CD8-positive, alpha-beta T cell (primary cell): ENCODE measurements at places on chromosomes 12 and 14.
A peak's percentile ranks its signal among the peaks of the same experiment; 100 is the strongest.

GRCh38 chr12:88235183-88235833 is 93.2 kb downstream of the TMTC3 start:
- DNase-seq, result no peak

DNA sequence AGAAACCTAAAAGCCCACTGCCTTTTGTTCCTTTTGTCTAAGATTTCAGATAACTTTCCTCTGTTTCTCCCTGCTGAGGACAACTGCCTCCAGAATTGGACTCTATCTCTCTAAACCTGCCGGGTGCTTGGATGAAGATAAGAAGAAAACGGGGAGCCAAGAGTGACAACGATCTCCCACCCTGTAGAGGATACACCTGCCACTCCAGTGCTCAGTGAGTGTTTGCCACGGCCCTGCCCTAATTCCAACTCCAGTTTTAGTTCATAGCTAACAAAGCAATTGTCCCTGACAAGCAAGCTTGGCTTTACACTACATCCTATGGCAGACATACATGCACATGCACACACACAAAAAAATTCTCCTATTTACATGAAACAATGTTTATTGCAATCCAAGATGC is 39.3 kb downstream of the EPS8 start:
- no peak for DNase-seq

- DNase-seq, result no peak
Measured at GRCh38 chr12:101782273-101782731, 43.0 kb upstream of the SYCP3 start.

GRCh38 chr12:116959198-116959460 is 48.4 kb downstream of the FBXW8 start:
- no peak for DNase-seq

DNA sequence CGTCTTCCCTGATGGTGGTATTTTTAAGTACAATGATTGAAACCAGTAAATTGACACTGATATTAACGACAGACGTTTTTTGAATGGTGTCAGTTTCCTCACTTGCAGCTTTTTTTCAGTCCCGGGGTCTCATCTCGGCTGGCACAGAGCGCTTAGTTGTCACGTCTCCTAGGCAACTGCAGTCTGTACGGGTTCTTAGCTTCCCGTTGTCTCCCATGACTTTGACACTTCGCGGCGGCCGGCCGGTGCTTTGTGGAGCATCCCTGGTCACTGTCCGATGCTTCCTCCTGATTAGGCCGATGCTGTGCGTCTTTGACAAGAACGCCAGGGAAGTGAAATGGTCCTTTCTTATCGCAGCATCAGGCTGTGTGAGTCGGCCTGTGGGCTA is 67.4 kb downstream of the ADGRD1 start:
- no peak for DNase-seq

DNA sequence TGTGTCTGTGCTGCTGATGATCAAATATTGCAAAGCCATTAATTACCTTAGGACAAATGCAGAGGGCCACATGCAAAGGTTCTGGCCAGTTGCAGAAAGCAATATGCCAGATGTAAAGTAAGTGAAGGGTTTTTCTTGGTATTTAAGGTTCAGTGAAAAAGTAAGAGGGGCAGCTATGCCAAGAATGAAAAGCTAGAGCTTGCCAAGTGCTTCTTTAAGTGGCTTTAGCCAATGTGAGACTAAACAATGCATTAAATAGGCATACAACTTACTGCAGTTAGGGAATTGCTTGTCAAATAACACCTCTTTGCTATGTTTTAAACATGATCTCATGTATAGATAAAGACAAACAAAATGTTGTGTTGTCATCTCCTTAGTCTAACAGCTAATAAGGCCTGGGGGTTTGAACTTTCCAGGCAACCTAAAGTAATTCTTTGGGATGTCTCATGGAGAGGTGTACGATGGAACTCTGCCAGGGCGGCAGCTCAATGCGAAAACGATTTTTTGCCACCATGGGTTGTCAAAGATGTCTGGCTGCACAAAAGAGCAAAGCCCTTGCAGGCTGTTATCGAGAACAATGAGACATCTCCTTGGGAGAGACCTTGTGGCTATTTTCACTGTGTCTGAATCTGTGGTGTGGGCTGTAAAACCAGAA is 12.0 kb downstream of the IGF1 start:
- DNase-seq, result no peak

DNA sequence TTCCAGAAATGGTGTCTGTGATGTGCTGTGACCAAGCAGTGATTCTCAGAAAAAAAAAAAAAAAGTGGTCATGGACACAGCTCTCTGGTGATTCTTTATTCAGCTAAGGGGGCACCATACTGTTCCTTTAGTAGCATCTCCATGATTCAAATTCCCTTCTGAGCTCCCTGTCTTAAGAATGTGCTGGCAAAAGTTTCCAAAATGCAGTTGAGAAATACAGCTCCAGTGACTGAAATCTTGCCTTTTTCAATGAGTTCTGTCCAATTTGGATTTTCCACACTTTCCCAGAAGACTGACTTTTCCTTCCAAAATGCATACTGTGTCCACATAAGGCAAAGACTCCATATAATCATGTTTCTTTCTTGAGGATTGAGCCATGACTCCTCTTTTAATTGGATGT is 24.3 kb upstream of the CPM start:
- no peak for DNase-seq

- no peak for DNase-seq
Measured at GRCh38 chr12:49525942-49526341, 12.9 kb upstream of the KCNH3 start.

GRCh38 chr12:9809866-9810265 is 17.4 kb upstream of the KLRF1 start:
- DNase-seq, result no peak

- no peak for DNase-seq
Measured at GRCh38 chr12:121191151-121191550, 18.8 kb upstream of the P2RX4 start.

GRCh38 chr12:90868626-90869025 is 86.3 kb downstream of the CCER1 start:
- DNase-seq, result no peak

- DNase-seq, result no peak
Measured at GRCh38 chr14:81286574-81287370, 66.0 kb upstream of the GTF2A1 start.

DNA sequence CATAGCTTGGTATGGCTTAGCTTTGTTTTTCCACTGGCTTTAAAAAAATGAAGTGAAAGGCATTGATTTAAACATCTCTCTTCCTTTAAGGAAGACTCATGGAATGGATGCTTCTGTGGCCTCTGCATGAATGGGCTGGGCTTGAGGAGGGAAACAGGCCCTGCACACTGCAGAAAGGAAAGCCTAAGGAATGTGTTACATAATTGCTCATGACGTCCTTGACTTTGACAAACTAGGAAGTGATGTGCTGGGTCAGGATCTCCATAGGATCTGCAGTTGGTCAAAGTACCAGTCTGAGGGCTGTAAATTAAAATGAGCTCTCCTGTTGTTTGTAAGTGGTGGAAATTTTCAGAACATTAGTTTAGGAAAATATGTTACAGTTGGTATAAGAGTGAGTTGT is 12.7 kb downstream of the SAMD4A start:
- DNase-seq, result no peak

DNA sequence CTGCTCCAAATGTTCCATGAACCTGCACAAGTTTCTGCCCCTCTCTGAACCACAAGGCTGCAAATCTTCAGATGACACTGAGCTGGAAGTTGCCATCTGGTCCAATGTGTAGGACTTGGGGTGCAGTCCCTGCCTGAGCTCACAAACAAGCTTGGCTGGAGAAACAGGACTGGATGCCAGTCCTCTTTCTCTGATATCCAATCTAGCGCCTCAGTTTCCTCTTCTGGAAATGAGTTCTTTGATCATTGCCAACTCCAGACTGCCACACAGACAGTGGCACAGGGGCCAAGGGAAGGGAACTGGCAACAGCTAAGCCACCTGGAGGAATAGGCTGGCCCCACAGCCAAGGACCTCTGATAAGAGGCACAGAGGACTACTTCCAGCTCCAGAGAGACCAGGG is 15.5 kb downstream of the CMKLR1 start:
- DNase-seq, result no peak

DNA sequence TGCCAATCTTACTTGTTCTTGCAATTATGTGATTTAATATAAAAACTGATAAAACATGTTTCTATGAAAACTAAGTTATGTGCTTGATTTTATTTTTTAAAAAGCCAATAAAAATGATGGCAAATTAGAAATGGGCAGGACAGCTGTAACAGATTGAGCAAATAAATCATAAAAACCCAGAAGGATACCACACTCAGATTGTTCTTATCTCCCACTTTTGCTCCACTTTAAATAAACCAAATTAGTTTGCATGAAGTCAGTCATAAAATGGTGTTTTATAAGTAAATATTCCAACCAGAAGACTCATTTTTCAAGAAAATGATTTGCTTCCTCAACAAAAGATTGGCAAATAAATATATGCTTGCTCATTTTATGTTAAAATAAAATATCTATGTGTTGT is 307.9 kb upstream of the G2E3 start:
- DNase-seq, result no peak

DNA sequence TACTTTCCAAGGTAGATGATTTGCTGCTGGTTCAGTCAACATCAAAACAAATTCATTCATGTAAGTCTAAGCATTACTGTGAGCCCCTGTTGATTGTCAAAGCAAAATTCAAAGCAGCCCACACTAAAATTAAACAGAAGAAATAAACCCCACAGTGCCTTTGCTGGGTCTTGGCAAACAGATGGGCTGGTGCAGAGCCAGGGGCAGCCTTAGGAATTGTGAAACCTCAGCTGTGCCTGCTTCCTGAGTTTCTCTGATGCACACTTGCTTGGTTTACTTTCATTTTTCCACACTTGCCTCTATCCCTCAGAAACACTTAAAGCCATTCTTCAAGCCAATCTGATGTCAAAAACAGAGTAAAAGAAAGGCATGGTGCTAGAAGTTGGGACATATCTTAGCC is 6.6 kb upstream of the PLEKHG7 start:
- no peak for DNase-seq

DNA sequence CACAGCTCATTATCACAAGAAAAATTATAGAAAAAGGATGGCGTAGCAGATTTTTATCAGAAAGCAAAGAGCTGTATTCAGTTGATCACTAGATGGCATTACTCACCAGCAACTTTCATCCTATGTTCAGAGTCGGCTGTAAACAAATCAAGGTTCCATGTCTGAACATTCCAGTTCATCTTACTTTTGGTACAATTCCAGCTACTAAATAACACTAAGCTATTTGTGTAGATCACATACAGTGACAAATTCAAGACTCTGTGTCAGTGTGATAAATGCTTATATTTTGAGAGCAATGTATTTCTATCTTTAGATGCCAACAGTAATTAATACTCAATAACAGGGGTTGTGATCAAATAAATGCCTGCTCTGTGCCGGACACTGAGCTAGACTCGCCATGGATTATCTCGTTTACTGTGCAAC is 30.1 kb downstream of the NRDE2 start:
- DNase-seq, result peak; percentile 36

- no peak for DNase-seq
Measured at GRCh38 chr14:78747813-78748212, 577.6 kb downstream of the NRXN3 start.

- DNase-seq, result no peak
Measured at GRCh38 chr14:79552778-79553177, 658.5 kb downstream of the DIO2 start.

DNA sequence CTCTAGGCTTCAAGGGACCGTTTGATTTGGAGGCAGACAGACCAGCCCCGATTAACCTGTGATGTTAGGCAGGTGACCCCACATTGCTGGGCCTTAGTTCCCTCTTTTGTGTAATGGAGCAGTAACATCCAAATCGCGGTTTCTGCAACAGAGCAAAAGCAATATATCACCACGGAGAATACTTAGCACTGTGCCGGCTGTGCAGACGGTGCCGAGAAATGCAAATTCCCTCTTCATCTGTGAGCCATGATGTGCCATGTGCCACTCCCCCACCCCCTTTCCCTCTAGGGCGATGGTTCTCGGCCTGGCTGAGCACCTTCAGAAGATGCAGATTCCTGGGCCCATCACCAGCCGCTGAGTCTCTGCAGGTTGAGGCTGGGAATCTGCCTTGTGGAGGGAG is 10.9 kb downstream of the BCL7A start:
- no peak for DNase-seq

GRCh38 chr14:85332401-85332800 is 197.5 kb upstream of the FLRT2 start:
- DNase-seq, result no peak

GRCh38 chr14:106879241-106879640 is 1352.9 kb downstream of the TMEM121 start:
- peak; percentile 28 for DNase-seq

GRCh38 chr12:47053961-47054360 is 25.5 kb upstream of the PCED1B start:
- DNase-seq, result no peak

DNA sequence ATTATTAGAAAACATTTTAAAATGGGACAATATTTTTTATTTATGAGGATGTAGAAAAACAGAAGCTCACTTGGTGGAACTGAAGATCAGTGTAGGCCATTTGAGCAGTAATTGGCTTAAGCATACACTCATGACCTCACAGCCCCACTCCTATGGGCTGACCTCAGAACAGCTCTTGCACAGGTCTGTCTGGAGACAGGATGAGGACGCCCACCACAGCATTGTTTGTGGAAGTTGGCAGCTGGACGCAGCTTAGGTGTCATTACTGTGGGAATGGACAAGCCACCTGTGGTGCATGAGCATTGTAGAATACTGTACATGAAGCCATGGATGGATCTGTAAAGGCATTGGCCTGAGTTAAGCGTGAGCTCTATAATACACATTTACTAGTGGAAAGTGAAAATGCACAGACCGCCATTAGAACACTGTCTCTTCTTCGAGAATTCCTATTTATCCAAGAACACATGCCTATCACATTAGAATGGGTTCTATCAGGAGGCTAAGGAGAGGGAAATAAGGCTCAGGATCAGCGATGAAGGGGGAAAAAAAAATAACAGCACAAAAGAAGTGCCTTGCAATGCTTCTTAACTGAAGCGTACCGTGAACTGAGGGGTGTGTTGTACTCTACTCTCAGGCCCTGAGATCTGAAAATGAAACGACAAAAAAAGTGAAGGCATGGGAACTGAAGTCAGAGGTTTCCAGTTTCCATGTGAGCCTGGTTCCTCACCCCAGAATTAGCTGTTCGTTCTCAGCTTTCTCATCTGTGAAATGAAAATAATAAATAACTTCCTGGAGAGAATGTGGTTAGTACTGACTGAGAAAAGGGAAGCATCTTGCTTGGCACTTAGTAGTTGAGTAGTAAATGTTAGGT is 33.6 kb downstream of the KCNA1 start:
- DNase-seq, result no peak

- DNase-seq, result no peak
Measured at GRCh38 chr12:5376591-5377207, 55.2 kb upstream of the NTF3 start.

- peak; percentile 78 for DNase-seq
Measured at GRCh38 chr12:10366875-10367274, 23.0 kb downstream of the KLRK1 start.

- DNase-seq, result no peak
Measured at GRCh38 chr12:21323736-21324135, 11.0 kb downstream of the SLCO1A2 start.

DNA sequence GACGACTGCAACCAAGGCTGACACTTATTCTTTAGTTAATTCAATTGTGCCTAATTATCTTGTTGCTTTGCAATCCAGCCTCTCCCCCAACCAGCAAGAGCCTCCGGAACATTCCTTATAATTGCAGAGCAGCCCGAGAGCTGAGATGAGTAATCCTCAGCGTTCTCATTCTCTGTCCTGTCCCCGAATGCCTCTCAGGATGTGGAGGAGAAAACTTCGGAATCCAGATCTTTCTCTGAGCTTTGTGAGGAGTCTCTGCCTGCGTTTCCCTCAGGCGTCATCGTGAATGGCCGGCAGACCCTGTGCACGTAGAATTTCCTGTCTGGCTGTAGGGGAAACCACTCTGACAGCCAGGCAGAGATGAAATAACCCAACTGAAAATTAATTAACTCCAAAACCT is 160.5 kb upstream of the DIO3 start:
- DNase-seq, result no peak

GRCh38 chr12:57591782-57592325 is 862 bp downstream of the PIP4K2C start:
- no peak for DNase-seq
